ENCODE measurements at places on chromosomes 1 and 21. TPM values are rescaled to one million over a fixed set of nuclear protein-coding genes. Genes with fewer than 3 reads are reported as not detected.

The SPRR2B gene
- total RNA-seq = not detected

The CD5L gene
- total RNA-seq = not detected

The SIK1 gene
- 14.0 TPM for total RNA-seq

The MANEAL gene
- 24.3 TPM for total RNA-seq

The ZBTB8A gene
- total RNA-seq = 4.6 TPM

The DNALI1 gene
- total RNA-seq = 0.06 TPM

The UBASH3A gene
- total RNA-seq = 0.12 TPM

The RXFP4 gene
- not detected for total RNA-seq

The PRKAA2 gene
- total RNA-seq = 1.9 TPM

The TPTE gene
- total RNA-seq = not detected

The PCBP3 gene
- total RNA-seq = 1.1 TPM

The MSH4 gene
- not detected for total RNA-seq

The CHAF1B gene
- 11.8 TPM for total RNA-seq

Measured in A549 treated with Mapracorat at 1 μM for 4 hours (cell line).